ENCODE measurements at places on chromosomes 12 and 14.

DNA sequence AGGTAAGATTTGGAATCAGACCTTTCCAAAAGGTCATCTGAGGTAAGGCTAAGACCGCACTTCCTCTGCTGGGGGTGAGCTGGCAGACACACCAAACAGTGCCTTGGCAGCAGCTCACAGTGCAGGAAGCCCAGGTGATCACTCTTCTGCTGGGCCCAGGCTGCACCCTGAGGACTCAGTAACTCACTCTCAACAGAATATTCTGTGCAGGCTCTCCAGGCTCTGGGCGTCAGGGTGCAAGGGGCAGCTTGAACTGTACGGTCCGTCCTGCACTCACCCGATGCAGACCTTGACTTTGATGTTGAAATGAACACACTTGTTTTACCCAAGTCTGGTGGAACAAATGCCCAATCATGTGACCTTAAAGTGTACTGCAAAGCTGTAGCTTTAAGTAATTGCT lies 6.0 kb downstream of the ALKBH2 start:
- no peak for DNase-seq

GRCh38 chr12:103441437-103442181 lies 54.2 kb downstream of the C12orf42 start:
- DNase-seq = peak; percentile 41

- no peak for DNase-seq
Observed at GRCh38 chr14:65263177-65263788, 149.2 kb upstream of the FUT8 start.

GRCh38 chr12:120739031-120739762 lies 13.6 kb downstream of the ACADS start:
- no peak for DNase-seq

DNA sequence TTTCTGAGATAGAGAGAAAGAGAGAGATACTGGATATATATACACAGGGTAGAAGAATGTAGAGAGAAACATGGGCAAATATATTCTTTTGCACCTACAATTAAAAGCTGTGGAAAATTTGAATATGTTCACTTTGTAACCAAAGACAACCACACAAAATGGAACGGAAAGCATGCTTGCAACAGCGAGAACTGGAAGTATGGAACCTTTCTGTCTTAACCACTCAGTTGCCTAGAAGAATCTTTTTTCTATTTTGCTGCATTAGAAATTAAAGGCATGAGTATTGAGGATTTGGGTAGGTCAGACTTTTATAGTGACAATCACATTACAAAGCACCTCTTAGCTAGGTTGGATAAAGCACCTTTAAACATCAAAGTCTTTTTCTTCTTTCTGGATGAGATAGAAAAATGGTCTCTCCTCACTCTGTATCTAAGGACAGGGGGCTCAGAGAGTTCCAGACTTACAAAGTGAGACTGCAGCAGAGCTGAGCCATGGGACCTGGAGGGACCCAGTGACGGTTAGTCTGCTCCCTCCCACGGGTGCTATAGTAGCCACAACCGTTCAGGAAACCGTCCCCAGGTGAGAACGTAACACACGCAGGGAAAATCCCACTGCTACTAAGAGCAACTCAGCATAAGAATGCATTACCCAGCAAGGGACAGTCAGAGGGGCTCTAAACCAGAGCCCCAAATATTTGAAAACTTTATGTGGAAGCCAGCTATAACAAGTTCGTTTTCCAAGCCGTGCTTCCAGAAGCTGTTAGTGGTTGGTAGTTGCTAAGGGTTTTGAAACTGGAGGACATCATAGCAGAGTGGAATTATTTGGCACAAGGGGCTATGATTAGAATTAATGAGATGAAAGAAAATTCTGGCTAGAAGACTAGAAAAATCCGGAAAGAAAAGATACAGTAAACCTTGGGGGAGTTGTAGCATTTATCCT lies 97.1 kb downstream of the DAD1 start:
- no peak for DNase-seq

- no peak for DNase-seq
Observed at GRCh38 chr14:69363055-69363454, 35.0 kb downstream of the ERH start.

DNA sequence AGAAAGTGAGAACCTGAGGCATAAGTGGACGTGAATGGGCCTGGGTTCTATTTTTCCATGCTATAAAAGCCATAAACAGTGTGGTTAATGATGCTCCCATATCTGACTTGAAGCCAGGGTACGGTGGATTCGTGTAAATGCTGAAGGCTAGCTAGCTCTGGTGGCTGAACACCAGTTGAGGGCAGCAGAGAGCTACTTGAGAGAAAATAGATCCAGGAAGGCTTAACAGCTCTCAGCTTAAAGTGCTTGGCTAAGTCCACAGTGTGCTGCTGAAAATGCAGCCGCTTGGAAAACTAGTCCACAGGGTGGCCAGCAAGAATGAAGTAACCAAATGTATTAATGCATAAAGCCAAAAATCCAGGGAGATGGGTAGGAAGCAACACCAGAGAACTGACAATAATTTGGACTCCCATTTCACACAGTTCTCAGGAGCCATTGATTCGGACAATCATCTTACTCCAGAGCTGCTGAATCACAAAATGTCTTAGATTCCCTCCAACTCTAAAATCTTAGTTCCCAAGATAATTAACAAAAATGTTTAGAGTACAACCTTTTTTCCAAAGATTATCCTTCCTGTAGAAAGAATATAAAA lies 15.0 kb upstream of the FOXG1 start:
- no peak for DNase-seq

DNA sequence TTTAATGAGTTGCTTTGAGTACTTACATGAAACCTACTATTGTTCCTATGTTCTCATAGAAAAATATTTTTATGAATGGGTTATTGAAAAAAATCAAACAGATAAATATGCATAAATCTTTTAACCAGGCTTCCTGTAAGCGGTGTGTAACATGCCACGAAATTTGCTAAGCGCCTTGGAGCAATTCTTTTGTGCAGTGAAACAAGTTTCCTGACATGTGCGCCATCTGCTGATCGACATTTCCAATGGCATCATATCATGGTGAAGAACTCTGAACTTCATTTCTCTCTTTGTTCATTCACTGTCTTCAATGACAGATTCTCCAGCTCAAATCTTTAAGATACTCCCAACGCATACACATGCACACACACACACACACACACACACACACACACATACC lies 145.6 kb upstream of the NAV3 start:
- DNase-seq = no peak

DNA sequence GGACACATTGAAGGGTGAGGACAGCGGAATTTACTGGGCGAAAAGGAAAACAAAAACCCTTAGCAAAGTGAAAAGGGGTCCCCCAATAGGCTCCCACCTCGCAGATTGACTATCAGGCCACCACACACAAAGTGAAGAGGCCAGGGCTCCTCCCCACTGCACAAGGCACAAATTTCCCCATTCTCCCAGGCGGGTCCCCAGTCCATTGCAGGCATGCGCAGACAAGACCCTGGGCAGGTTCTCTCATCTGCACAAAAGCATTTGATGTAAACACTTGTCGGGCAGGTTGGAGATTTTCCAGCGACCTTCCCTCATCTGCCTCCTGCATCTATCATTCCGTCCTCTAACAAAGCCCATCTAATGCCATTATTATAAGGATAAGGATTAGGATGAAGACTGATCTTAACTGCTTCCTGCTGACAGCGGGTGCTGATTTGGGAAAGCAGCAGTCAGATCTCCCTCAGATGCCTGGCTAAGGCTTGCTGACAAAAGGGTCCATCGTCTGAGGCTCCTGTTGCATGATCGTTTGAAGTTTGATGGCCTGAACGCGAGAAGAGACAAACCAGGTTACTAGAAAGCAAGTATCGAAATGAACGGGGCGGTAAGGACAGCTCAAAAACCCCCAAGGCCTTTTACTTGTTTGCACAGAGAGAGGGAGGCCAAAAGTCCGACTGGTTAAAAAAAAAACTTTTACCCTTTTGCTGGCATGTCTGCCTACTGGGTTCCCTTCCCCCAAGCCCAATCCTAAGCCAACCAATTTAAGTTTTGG lies 14.4 kb downstream of the ASCL4 start:
- no peak for DNase-seq

- DNase-seq = no peak
Observed at GRCh38 chr12:31203261-31203660, 122.7 kb downstream of the SINHCAF start.

- no peak for DNase-seq
Observed at GRCh38 chr14:68499451-68499850, 293.4 kb downstream of the ZFP36L1 start.

DNA sequence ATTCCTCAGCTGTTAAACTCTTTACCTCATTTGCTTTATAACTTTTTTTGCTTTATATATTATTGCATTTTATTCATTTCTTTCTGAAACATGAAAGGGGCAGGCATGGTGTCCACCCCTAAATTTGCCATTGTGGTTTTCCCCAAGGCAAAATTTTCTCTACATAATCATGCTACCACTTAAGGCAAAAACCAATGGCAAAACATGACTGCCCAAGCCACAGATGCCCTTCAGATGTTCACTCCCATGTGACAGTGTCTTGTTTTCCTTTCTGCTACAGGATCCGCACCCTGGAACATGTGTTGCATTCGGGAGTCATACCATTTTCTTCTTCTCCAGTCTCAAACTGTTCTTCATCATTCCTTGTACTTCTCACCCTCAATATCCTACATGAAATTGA lies 28.3 kb downstream of the TTC5 start:
- DNase-seq = no peak

GRCh38 chr14:92982956-92983355 lies 60.0 kb downstream of the CHGA start:
- no peak for DNase-seq

DNA sequence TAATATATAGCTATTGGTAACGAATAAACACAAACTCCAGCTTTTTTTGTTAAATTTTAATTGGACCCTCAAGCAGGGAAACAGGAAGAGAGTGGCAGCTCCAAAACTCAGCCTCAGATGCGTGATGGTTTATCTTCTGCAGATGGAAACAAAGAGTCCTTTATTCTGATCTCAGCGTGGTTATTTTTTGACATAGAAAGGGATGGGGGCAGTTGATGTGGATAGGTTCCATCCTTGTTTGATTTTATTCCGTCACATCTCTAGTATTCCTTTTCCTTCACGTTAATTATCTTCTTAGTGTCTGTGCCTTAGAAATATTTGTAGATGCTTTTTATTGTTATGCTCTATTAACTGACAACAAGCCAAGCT lies 447.6 kb upstream of the SEL1L start:
- DNase-seq = no peak

- DNase-seq = no peak
Observed at GRCh38 chr12:6233121-6233971, 33.1 kb downstream of the CD9 start.

GRCh38 chr12:103793046-103793445 lies 48.0 kb downstream of the NT5DC3 start:
- no peak for DNase-seq

DNA sequence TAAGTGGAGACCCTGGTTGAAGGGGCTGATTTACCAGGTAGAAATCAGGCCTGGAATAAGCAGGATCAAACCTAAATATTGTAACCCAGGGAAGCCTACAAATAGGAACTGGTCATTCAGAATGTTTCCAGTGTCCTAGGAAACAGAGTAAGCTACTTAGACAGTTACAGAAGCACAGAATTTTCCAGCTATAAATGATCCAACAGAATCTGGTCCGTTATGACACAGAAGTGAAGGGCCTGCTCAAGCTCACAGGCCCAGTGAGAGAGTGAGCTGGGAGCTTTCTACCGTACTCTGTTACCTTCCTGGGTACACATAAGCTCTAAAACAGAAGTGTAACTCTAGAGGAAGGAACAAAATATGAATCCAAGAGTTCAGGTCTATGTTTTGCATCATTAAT lies 119.1 kb downstream of the TTC7B start:
- DNase-seq = no peak

DNA sequence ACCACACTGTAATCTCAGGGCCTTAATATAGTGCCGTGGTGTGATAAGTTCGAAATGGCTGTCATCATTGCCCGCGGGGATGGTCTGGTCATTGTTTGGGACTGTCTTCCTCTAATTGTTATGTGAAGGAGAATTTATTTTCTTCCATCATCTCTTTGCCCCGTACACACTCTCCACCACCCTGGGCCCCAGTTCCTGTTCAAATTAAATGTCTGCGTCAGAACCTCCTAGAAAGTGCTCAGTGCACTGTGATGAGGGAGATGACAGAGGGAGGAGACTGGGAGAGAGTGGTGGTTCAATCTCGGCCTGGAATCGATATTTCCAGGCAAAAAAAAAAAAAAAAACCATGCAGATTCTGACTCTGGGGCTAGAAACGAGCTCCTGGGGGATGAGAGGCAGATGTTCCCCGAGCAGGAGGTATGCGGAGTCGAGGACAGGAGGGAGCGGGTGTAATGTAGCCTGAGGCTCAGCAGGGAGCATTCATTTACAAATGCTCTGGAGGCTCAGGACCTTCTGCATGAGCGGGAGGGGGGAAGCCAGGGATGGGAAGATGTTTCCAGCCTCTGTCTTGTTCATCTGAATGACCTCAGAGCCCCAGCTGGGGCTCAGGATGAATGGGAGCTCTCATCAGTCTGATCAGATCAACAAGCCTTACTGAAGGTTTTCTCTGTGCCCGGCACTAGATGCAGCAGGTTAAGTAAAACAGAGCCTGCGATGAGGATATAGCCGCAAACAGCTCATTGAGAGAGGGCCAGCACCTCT lies 219.5 kb downstream of the TBX5 start:
- DNase-seq = no peak

GRCh38 chr14:100605230-100605629 lies 18.0 kb upstream of the BEGAIN start:
- no peak for DNase-seq

DNA sequence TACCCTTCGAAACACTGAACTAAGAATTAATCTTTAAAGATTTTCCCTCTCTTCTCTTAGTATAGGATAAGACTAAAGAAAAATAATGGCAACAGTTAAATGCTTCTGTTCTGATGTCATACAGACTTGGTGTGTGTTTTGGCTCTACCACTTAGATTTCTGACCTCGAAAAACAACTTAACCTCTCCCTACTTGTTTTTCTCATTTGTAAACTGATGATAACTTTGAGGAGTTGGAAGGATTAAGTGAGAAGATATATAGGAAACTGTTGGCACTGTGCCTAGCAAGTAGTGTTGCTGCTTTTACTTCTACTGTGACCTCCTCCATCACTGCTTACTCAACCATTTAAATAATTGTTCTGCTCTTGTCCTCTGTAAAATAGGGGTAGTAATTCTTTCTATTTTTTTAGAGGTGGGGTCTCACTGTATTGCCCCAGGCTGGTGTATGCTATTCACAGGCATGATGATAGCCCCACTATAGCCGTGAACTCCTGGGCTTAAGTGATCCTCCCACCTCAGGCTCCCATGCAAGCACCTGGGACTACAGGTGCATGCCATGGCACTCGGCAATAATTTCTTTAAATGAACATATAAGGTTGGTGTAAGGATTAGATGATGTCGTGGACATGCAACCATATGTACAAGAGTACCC lies 22.4 kb downstream of the PALS1 start:
- DNase-seq = no peak

DNA sequence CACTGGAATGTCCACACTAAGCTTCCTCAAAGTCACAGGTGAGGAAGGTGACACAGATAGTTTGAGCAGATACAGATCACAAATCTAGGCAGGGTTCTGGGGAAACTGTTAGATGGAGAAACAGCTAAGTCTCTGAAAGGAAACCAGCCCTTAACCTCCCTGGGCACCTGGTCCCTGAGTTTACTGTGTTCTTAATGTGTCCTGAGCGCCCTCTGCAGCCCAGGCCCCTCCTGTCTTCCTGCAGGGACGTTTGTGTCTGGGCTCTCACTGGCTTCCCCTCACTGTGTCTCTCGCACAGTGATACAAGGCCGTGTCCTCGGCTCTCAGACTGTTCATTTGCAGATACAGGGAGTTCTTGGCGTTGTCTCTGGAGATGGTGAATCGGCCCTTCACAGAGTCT lies 684.3 kb downstream of the TMEM121 start:
- no peak for DNase-seq

- DNase-seq = no peak
Observed at GRCh38 chr12:97425380-97425779, 37.2 kb upstream of the RMST start.

- no peak for DNase-seq
Observed at GRCh38 chr14:68805414-68805813, 12.5 kb upstream of the ZFP36L1 start.
